ENCODE measurements at places on chromosomes 1 and 21.

DNA sequence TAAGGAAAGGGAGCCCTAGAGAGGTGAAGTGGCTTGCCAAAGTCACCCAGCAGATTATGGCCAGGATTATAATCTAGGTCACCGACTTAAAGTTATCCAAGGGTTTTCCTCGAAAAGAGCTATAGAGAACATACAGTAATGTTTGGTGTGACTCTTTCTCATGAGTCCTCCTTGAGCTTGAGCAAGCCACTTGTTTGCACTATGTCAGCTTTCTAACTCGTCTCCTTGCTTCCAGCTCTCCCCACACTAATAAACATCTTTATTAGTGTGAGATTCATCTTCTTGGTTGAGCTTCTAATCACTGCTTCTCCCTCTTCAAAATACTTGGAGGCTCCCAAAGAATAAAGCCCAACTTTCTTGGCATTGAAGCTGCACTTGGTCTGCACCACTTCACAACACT lies 390.0 kb upstream of the USP24 start:
- DNase-seq, result no peak

DNA sequence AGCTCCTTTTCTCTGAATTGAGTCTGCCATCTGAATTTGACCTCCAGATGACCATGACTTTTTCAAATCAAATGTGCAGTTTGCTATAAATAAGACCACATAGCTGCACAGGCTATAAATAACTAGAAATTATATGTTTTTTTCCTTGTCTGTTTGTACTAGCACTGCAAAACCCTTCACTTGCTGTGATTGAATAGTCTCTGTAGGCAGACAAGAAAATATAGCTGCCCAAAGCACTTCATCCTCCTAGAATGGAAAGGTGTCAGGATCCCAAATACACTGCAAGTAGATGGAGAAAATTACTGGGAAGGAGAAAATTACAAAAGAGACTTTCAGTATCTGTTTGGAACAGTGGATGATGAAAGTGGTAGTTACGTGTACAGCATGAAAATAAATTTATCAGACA lies 175.8 kb downstream of the APP start:
- DNase-seq, result no peak

DNA sequence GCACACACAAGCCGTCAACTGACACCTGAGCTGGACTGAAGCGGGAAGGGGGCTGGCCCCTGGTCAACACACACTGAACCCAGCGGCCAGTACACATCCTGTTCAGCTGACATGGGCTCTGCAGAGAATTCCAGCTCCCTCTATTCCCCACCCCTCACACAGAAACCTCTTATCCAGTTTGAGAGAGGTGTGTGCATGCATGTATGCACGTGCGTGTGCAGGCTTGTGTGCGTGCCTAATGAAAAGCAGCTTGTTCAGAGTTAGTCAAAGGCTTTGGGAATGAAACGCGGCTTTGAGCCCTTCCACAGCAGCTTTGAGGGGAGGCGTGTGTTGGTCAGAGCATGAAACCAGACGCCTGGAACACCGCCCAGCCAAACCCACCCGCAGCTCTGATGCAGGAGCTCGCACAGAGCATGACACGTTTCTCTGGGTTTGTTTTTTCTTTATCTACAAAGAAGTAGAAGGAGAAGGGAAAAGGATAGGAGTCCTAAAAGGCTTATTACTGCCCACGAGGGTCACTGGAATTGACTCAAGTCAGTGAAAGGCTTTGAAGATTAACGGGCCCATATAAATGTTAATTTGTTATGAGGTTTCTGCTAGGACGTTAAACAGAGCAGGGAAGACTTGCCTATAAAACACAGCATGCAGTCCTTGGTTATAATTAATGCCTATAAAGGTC lies 184.2 kb downstream of the ETS2 start:
- DNase-seq, result no peak

- no peak for DNase-seq
Measured at GRCh38 chr21:37266515-37267221, 466 bp downstream of the VPS26C start.

DNA sequence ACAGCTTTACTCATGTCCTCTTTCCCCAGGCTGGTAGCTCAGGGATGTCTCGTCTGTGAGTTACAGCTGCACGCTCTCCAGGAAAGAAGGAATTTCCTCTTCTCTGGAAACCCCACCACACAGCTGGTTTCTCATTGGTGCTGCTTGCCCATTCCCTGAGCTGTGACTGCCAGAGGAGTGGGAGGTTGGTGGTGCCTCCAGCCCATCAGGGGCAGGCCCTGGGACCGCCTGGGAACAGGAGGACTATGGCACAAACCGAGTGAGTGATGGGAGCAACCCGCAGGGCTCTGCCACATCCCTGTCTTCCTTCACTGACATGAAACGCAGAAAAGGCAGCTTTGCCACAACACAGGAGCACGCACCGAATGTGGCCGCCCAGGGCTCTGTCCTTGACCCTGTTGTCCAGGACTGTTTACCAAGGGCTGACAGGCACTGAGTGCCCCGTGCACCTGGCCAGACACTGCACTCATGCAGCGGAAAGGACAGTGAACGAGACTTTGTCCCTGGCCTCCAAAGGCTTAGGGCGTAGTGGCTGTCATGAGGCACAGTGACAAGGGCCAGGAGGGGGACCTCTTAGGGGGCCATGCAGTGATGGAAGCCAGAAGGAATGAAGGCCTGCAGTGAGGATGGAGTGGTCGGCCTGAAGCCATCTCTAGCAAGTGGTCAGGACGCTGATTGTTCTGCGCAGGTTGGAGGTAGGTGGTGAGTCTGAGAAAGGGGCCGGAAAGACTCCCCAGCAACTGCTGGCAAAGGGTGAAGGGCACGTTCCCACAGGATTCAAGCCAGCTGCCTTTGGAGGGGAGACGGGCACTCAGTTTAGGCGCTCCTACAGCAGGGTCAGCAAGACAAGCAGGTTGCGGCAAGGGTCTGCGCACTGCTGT lies 1.7 kb upstream of the CCNL2 start:
- no peak for DNase-seq

DNA sequence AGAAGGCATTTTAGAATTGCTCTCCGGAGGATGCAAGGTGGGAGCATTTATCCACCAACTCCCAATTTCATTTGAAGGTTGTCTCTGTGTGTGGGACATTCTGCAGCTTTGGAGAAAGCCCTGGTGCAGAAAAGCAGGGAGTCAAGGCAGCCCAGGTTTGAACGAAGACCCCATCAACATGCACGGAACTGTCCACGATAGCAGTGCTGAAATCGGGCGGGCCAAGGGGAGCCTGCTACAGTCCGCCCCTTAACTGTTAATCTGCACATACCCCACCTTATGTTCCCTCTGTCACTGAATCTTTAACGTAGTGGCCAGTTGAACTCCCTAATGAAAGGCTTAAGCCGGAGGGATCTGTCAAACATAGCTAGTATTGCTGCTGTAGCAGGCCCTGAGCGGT lies 68.8 kb upstream of the C1orf174 start:
- DNase-seq, result no peak

- no peak for DNase-seq
Measured at GRCh38 chr1:109931189-109931731, 20.6 kb downstream of the CSF1 start.

DNA sequence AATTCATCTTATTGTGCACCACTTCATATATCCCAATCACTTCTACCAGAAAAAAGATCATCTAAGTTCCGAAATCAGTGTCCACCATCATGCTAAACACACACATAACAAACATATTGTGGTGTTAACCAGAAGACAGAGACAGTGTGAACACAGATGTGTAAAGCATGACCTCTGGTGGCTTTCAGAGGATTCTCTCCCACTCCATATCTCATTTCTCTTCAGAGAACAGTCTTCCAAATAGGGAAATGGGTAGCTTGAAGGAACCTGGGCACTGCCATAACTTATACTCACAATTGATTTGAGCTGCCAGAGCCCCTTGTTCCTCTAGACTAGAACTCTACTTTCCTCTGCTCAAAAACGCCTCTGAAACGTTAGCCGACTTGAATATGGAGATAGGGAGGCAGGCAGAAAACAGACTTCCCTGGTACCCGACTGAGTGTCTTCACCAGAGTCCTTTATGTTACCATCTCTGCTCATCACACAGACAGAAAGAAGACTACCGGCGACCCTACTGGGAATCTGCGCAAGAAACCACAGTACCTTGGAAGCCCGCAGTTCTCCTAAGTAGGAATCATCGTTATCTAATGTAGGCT lies 1.8 kb upstream of the ELAPOR1 start:
- DNase-seq, result peak; percentile 49

GRCh38 chr1:174969977-174970376 lies 29.8 kb upstream of the CACYBP start:
- DNase-seq, result no peak

DNA sequence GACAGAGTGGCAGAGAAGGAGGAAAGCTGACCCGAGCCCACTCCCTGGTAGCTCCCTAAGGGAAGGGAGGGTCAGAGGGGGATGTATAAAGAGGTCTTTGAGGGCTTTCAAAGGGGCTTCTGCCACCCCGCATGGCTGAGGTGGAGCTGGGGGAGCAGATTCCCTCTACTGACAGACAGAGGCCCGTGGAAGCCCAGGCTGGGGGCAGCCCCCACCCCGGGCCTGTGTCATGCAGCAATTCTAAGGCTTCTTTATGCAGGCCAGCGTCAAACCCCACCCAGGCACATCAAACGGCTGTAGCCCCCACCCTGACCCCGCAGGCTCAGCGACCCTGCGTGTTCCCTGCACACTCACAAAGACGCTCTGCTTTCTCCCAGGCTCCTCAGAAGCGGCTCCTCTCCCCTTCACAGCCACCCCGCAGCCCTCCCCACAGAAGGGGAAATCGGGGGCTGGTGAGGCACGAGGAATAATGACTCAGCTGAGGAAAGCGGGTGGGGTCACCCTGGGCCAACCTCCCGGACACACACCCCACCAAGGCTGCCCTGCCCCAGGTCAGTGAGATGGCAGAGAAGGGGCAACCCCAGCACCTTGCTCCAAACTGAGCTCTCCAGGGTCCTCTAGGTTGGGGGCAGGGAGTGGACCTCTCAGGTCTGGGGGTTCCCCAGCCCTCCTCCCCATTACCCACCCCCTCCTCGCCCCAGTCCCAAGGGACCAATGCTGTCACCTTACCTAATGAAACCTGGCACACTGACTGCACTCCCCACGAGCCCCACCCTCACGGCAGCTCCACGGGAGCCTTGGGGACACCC lies 10.8 kb downstream of the SLC45A3 start:
- no peak for DNase-seq

DNA sequence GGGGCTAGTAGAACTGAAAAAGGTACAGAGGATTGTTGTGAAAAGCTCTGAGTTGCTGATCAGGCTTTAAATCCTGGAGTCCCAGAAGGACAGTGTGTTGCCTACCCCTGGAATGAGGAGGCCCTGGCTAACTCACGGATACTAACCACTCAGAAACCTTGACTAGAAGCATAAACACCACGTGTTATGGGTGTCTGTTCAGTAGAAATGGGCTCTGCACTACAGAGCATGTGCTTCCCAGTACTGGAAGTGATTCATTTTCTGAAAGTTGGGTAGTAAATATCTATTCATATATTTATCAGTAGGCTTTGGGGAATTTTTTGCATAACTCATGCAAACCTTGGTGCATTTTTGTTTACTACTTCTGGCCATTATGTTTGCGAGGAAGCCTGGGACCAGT lies 15.1 kb upstream of the CLCA1 start:
- DNase-seq, result no peak

DNA sequence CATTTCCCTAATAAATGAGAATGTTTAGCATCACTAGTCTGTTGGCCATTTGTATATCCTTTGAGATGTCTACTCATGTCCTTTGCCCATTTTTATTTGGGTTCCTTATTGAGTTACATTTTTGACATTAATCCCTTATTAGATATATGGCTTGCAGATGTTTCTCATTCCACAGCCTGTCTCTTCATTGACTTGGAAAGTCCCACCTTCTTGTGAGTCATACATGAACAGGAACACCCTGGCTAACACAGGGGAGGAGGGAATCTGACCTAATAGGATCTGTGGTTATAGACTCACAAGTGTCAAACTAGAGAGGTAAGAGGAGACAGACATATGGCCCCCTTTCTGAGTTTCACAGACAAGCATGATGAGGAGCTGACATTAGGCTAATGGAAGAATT lies 11.5 kb downstream of the ZP4 start:
- DNase-seq, result no peak

DNA sequence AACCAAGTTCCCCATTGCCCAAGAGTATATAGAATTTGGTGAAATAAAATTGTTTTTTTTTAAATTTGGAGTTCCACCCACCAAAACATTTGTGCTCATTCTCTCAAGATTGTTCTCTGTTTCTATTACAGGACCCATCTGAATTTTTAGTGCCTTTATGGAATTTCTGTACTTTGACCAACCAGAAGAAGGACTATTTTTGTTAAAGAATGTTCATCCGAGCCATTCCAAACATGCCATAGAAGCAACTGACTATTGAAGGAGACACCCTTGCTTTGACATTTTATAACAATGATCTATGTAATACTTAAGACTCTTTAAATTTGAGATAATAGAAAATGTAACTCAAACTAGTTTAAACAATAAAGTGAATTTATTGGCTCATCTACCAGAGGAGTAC lies 655.7 kb upstream of the ADAMTS5 start:
- no peak for DNase-seq

DNA sequence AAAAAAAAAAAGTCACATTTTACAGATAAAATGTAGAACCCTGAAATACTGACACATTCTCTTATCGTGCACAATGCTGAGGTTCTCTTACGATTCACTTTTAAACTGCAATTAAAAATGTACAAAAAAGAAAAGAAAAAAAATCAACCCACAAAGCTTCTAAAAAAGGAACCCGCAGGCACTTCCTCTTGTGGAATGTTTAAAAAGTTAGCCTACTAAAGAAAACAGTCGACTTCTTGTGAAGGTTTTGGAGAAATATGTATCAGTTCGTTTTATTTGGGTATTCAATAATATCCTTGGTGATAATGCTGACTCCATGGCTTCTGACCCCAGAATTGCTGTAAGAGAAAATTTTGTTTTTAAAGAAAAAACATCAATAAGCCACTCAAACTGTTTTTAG lies 10.2 kb downstream of the HNRNPU start:
- DNase-seq, result no peak

DNA sequence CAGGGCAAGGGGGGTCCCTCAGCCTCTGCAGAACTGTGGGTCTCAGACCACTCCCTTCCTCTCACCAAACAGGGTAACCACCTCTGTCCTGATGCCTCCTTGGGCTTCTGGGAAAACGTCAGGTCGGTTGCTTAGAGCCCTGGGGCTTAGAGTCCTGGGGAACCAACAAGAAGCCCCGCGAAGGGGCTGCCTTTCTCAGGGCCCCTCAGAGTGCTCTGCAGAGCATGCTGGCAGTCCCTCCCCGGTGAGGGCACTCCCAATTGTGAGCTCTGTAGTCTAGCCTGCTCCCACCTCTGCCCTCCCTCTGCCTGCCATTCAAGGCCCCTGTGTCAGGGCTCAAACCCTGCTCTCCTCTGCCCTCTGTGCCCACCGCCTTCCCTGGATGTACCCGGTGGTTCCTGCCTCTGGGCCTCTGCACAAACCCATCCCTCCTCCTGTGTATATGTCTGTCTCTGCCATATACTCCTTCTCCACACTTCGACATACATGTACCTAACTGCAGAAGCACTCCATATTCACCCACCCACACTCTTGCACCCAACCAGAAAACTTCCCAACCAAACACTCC lies 92.3 kb downstream of the DMRTB1 start:
- DNase-seq, result no peak
